ELR (cell line): ENCODE measurements at places on chromosomes 7 and 10.

GRCh38 chr10:52740913-52741675 is 31.5 kb downstream of the MBL2 start:
- peak; percentile 46 for DNase-seq

- DNase-seq: peak; percentile 52
Observed at GRCh38 chr10:72503241-72503640, 122.6 kb downstream of the MICU1 start.

GRCh38 chr7:48664241-48664640 is 260.1 kb upstream of the CDC14C start:
- no peak for DNase-seq

- DNase-seq: no peak
Observed at GRCh38 chr10:18334116-18334867, 194.1 kb downstream of the CACNB2 start.

- no peak for DNase-seq
Observed at GRCh38 chr10:95187617-95188016, 6.4 kb upstream of the ACSM6 start.

GRCh38 chr10:84012831-84013458 is 126.4 kb upstream of the GHITM start:
- no peak for DNase-seq

DNA sequence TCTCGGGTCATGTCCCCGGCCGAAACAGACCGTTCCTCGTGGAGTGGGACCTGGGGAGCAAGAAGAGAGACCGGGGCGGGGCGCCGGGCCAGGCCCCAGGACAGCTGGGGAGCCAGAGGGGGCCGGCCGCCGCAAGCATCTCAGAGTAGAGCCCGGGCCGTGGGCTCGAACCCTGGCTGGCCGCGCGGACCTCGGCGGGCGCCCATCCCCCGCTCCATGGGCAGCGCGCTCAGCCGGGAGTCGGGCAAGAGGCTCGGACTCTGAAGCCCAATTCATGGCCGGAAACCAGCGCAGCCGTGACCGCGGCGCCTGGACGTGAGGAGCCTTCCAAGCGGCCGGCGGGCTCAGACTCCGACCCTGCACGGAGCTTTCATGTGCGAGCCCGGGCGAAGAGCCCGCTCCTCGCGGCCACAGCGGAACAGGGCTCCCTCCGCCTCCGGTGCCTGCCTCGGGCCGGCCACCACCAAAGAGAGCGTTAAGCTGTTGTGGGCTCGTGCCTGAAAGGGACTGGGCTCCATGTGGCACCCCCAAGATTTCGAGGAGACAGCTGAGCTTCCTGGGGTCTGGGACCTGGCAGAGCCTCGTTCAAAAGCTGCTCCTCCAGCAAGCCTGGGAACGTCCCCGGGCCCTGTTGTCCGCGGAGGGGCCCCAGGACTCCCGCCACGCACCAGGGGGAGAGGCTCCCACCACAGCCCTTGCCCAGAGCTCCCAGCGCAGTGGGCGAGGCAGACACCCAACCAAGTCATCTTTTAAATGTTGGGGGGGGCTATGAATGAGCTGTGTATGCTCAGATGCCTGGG is 757 bp upstream of the GRID1 start:
- DNase-seq: no peak
